ENCODE measurements at places on chromosomes 6 and 20.

DNA sequence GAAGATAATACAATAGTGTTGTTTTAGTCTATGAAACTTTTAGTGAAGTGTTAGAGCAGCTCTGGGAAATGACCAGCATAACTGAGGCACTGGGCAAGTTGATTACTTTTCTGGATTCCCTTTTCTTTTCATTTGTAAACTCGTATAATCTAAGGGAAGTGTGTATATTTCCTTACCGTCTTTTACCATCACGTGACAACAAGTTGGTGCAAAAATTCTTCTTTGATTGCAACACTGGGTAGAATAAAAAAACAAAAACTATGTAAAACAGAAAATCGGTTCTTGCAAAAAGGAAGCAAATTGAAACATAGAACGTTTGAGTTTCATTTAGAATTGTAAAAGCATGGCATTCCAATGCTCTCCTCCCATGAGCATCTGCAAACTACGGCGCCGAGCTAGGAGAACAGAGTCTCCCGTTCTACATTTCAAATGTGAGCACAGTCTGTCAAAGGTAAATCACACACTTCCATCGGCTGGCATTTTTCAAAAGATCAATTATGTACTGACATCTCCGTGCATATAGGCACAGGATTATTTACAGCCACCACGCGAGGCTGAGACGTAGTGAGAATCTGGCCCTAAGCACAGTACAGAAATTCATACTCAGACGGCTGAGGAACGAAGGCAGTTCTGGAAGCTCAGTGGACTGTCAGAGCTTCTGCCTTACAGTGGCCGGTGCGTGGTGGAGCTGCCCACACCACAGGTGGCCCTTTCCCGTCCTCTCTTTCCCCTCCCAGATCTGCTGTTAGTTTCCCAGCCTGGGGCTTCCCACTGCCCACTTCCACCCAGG lies 314.0 kb downstream of the BMP7 start:
- DNase-seq: no peak

DNA sequence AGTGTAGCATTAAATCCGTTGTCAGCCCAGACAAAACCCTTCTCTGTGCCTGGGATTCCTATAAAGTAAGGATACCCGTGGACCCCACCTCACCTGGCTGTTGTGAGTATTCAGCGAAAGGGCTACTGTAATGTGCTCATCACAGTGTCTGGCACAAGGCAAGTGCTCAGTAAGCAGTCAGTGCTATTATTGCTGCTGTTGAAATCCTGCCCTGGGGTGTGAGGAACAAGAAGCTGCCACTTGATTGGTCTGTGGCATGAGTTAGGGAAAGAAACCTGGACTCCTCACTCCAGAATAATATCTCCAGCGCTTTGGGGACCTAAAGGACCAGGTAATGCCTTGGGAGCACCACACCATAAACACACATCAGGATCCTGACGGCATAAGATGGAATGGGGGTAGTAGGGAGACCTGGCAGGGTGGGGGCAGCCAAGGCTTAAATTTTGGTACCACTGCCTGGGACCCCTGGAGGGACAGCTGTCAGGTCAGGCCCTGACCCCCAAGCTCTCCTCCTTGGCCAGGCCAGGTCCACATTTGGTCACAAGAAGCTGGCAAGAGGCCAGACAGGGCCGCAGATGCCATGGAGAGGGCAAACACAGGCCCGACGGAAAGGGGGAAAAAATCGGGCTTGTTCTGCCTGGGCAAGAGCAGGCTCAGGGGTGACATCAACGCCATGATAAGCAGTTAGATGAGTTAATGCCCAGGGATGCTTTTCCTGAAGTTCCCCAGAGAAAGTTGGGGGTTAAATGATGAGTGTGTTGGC lies 66.5 kb downstream of the MRPL14 start:
- no peak for DNase-seq

DNA sequence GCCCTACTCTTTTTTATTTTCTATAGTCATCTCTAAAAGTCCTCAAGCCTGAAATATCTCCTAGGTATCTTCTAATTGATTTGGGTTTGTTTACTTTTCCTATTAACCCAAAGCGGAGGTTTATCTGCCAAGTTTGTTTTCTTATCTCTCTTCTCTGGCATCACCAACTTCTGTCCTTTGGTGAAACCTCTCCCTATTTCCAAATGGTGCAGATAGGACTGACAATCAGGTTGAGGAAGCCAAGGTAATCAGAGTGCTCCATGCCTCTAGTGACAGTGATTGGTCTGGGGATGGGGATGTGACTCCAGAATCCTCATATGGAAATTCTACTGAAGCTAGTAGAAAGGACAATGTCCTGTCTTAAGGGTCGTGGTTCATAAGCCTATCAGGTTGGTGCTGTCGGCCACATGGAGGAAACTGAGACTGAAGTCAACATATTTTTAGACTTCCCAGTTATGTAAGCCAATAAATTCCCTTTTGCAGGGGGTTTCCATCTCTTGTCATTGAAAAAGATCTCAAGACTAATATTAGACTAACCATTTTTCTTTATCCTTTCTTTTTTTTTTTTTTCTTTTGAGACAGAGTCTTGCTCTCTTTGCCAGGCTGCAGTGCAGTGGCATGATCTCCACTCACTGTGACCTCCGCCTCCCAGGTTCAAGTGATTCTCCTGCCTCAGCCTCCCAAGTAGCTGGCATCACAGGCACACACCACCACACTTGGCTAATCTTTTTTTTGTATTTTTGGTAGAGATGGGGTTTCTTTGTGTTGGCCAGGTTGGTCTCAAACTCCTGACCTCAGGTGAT lies 28.0 kb downstream of the KIF6 start:
- no peak for DNase-seq

DNA sequence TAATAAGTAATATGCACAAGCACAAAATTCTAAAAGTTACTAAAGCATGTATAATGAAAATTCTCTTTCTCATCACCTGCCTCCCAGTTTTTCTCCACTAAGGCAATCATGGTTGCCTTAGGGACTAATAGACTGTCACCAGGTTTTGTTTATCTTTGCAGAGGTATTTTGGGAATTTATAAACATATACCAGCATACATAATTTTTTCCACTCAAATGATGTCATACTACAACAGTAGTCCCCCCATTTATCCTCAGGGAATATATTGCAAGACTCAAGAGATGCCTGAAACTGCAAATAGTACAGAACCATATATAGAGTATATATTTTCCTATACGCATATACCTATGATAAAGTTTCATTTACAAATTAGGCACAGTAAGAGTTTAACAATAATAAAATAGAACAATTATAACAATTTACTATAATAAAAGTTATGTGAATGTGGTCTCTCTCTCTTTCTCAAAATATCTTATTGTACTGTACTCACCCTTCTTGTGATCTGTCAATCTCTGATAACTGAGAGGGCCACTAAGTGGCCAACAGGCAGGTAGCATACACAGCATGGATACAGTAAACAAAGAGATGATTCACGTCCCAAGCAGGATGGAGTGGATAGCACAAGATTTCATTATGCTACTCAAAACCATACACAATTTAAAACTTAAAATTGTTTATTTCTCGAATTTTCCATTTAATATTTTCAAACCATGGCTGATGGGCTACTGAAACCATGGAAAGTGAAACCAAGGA lies 19.7 kb downstream of the RBL1 start:
- DNase-seq: no peak

GRCh38 chr6:127768223-127768622 lies 132.6 kb downstream of the THEMIS start:
- DNase-seq: no peak

GRCh38 chr6:31763619-31763940 lies 1.1 kb downstream of the SAPCD1 start:
- DNase-seq: no peak
